ENCODE measurements at places on chromosomes 2 and 18. TPM values are rescaled to one million over a fixed set of nuclear protein-coding genes. Genes with fewer than 3 reads are reported as not detected.

DNA sequence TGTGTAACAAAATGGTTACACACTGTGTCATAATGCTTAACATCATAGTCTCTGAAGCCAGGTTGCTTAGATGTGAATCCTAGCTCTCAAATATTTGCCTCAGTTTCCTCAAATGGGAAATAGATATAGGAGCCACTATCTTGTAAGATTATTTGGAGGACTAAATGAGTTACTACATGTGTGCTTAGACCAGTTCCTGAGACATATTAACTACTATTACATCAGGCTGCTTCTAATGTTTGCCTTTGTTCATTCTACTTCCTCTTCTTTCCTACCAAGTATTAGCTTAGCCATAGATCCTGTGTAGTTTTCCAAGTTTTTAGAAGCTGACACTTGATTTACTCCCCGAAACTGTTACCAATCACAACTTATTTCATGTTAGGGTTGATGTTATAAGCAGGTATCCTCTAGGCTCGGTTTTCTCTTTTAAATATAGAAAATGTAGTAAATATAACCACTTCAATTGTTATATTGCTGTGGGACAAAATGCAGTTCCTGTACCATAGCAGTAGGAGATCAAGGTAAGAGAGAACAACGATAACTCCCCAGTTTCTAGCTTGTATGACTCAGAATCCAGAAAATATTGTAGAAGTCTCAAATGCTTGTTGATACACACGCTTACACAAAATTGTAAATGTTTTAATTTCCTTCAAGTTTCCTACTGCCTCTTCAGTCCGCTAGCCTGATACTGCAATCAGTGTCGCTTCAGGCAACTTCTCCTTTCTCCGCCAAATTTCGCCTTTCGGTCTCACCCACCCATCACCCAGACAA is 751 bp upstream of the DNAJC10 start:
- no peak overlapping the region for H3K27ac ChIP-seq
- DNase-seq, result no peak
- peaks cover 2% of the 10 kb centered on the region for H3K36me3 ChIP-seq
- peaks cover 6% of the 10 kb centered on the region for H3K27me3 ChIP-seq

- no peak for DNase-seq
- H3K4me1 ChIP-seq, result peaks cover 8% of the 10 kb centered on the region
- no peaks in the 10 kb centered on the region for H3K36me3 ChIP-seq
Observed at GRCh38 chr2:86785456-86785855, 5.3 kb downstream of the CD8A start.

DNA sequence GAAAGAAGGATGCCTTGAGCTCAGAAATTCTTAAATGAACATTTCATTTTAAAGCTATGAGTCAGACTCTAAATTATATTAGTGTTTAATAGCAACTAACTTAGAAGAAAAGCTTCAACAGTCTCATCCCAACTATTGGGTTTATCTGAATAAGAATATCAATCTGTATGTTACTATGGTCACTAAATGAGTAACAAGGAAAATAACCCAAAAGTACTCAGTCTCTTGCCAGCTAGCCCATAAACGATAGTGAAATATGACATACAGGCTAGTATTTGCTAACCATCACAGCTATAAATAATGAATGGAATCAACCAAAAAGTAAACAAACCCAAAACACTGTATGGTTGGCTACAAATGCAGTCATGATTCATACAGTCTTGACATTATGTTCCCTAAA is 174.9 kb downstream of the RAB3GAP1 start:
- H3K36me3 ChIP-seq, result peaks cover 7% of the 10 kb centered on the region
- H3K27me3 ChIP-seq, result no peaks in the 10 kb centered on the region
- DNase-seq, result no peak

- H3K27ac ChIP-seq, result no peak overlapping the region
- DNase-seq, result no peak
- no peaks in the 10 kb centered on the region for H3K4me1 ChIP-seq
- no peaks in the 10 kb centered on the region for H3K27me3 ChIP-seq
- no peak overlapping the region for H3K4me3 ChIP-seq
Observed at GRCh38 chr2:122266636-122267035, 511.2 kb downstream of the TSN start.

DNA sequence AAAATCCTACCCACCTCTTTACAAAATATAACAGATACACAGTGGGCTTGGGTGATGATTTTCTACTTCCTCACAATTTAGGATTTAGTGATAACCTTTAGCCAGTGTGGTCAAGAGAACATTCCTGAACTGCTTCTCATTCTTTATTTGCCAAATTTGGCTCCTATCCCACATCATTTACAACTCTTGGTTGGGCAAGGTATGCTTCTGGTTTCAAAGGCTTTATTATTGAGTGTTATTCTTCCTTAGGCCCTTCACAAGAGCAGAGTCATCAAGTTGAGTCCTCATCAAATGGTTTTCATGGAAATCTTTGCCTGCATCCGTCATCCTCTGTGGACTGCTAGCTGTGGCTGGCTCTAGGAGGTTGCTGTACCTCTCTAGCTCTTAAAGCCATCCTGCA is 472.0 kb upstream of the ETAA1 start:
- H3K27me3 ChIP-seq, result no peaks in the 10 kb centered on the region
- DNase-seq, result no peak

DNA sequence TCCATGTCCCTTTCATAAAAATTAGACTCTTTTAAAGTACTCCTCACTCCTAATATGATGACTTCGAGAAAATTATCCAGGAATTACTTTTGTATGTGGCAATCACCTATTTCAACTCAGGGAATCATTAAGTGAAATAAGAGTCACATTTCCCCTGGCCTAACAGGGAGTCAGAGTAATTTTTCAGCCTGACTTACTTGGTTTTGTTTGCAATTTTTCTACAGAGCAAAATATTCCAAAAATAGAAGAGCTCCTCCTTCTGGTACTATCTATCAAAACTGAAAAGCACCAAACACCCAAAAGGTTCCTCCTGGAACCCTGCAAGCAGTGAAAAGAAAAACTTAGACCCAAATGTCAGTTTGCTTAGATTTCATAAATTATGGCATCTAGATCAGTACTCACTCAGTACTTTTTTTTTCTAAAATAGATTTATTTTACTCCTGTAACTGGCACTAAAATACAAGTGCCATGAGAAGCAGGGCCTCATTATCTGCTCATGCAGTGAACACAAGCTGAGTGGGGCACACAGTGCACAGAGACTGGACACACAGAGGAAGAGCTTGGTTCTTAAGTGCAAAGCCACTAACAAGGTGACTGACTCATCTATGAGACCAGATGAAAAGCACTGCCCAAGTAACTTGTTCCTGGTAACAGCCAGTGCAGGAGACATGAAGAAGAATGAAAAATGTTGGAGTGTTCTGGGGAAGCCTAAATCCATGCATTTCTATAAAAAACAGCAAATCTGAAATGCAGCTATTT is 28.7 kb downstream of the ACAA2 start:
- peaks cover 44% of the 10 kb centered on the region for H3K4me1 ChIP-seq
- H3K27ac ChIP-seq, result no peak overlapping the region
- H3K27me3 ChIP-seq, result no peaks in the 10 kb centered on the region

- DNase-seq, result no peak
- no peaks in the 10 kb centered on the region for H3K36me3 ChIP-seq
- peaks cover 59% of the 10 kb centered on the region for H3K27me3 ChIP-seq
- peaks cover 2% of the 10 kb centered on the region for H3K4me1 ChIP-seq
- H3K4me3 ChIP-seq, result no peak overlapping the region
- no peak overlapping the region for H3K27ac ChIP-seq
Observed at GRCh38 chr2:191845876-191846514, 893 bp downstream of the CAVIN2 start.

The OXER1 gene
- total RNA-seq, result not detected

The OSR1 gene
- total RNA-seq, result not detected

The TNFAIP6 gene
- not detected for total RNA-seq

The UBXN4 gene
- 98.1 TPM for total RNA-seq

The KIF3C gene
- total RNA-seq, result 7.0 TPM

Data from activated CD4-positive, alpha-beta T cell treated with anti-CD3 and anti-CD28 coated beads, Interleukin-2, amount 10 ng/mL, durations not matched to agents 7 days and 5 days (primary cell).